CD4-positive, alpha-beta T cell treated with Interleukin-15 for 1 hour (primary cell): ENCODE measurements at places on chromosomes 2 and 18.

GRCh38 chr2:171056307-171056706 is 104.4 kb downstream of the TLK1 start:
- DNase-seq = no peak

GRCh38 chr18:7322817-7323485 is 92.1 kb downstream of the LRRC30 start:
- DNase-seq = no peak

GRCh38 chr2:28662468-28663181 is 89.0 kb upstream of the PPP1CB start:
- no peak for DNase-seq

DNA sequence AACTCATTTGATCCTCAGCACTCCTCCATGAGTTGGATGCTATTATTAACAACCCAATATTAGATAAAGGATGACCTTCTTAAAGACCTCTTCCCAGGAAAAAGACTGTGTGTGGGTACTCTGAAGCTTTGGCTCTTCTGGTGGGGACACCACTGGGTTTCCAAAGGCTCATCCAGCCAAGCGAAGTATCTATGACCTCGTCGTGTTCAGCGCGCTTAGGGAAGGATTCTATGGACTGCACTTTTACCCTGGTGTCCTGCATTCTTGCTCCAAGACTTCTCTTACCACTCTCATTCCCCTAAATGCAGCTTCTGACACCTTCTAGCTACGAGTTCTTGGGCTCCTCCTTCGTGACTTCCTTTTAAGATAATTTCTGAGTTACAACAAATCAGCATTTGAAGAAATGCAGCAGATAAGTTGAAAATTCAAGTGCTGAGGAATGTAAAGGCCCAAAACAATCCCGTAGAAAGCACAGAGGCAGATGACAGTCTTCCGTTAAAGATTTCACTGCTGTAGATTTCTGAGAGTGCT is 673 bp upstream of the HNMT start:
- no peak for DNase-seq

DNA sequence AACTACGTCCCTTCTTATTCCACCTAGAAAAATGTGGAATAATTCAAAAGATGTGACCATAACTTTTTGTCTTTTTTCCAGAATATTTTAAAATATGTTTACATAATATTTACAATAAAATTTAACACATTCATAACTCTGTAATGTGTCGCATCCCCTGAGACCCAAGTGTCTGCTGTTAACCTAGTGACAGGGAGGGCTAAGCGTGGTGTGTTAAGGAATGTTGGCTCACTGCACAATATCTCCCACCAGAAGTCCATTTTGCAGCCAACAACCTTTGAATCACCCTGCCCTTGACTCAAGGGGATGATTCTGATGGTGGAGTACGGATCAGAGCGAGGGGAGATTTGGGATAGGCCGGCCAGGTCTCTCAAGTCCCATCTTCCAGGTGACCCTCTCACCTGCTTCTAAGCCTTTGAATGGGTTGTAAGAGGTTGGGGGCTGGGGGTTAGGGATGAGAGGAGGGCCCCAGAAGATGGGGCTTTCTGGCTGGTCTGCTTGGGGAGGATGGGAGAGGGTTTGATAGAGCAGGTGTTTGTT is 43.3 kb downstream of the SERTAD2 start:
- DNase-seq = no peak

DNA sequence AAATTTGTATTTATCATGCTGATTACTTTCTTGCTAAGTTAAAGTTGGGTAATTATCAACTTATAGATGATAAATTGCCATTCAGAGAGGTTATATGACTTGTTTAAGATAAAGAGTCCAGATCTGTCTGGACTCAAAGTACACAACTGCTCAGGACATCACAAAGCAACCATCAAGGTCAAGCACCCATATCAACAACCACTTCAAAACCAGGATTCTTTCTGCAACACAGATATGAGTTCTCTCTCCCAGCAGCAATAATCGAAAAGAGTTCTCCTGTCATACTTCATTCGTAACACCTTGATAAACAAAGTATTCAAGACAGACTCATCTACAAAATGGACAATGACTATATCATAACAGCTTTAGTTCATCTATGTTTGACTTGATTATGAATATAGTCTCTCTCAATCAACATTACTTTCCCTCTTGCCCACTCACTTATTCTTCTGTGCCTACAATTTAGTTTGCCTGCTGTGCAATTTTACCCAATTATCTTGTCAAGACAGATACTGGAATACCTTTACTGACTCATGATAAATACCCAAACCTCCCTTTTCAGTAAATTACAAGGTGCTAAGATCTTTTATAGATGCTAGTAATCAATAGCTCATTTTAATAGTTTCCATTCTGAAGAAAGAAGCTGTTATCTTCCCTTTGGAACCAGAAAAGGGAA is 281.8 kb downstream of the NBAS start:
- DNase-seq = no peak

GRCh38 chr18:59799383-59800015 is 100.3 kb upstream of the PMAIP1 start:
- DNase-seq = no peak

GRCh38 chr2:146131048-146131447 is 1611.1 kb upstream of the ZEB2 start:
- DNase-seq = no peak

DNA sequence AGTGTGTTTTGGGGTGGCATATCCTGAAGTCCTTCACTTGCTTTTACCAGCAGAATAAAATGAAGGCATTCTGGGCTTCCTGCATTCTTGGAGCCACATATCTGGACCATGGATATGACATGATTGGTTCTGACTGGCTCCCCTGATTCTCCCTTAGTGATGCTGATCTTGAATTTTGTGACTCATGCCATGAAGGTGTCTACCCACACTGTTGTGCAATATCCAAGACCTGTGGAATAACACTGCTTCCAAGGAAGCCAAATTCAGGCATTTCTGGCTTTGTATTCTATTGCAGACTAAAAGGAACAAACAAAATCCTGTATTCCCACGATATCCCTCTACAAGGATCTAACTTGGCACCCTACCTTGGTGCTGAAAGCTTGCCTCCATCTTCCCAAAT is 125.8 kb downstream of the LYPD6B start:
- DNase-seq = no peak
